NCI-H1930 (cell line): ENCODE measurements at places on chromosomes 4 and X.
A peak's percentile ranks its signal among the peaks of the same experiment; 100 is the strongest.

GRCh38 chrX:37745835-37746217 lies 34.0 kb upstream of the CYBB start:
- DNase-seq, result no peak

DNA sequence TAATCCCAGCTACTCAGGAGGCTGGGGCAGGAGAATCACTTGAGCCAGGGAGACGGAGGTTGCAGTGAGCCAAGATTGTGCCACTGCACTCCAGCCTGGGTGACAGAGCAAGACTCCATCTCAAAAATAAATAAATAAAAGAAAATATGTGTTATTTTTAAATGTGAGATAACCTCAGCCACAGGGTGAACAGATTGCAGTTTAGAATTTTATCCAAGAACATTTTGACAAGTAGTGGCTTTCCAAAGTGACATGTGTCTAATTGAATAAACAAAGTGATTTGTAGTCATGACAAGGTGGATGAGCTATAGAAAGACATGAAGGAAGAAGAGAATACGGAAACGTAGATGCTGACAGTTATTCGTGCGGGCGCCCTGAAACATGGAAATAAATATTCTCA lies 176.1 kb downstream of the DCTD start:
- DNase-seq, result no peak

- DNase-seq, result no peak
These were observed 423.6 kb upstream of the LCORL start for GRCh38 chr4:18445110-18445509.

- DNase-seq, result no peak
These were observed 41.0 kb upstream of the CDKN2AIP start for GRCh38 chr4:183403486-183403885.

- no peak for DNase-seq
These were observed 2.2 kb upstream of the RTL8B start for GRCh38 chrX:135024526-135024925.

DNA sequence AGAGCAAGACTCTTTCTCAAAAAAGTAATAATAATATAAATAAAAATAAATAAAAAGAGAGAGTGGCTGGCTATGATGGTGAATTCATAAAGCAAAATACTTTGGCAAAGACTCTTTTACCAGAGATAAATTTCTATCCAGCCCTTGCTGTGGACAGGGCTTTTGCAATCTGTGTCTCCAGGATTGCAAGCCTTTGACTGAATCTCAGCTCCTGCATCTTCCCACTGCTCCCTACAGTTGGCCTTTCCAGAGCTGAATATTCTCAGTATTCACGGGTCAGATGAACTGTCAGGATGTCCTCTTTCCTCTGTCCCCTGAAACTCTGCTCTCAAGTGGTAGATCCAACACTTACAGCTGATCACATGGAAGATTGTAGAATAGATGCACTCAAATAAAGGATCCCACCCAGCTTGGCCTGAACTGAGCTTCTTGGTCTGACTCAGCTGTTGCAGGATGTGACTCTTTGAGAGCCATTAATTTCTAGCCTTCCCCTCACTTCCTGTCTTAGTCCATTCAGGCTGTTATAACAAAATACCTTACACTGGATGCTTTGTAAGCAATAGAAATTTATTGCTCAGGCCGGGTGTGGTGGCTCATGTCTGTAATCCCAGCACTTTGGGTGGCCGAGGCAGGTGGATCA lies 123.4 kb upstream of the GUCY1A1 start:
- no peak for DNase-seq

DNA sequence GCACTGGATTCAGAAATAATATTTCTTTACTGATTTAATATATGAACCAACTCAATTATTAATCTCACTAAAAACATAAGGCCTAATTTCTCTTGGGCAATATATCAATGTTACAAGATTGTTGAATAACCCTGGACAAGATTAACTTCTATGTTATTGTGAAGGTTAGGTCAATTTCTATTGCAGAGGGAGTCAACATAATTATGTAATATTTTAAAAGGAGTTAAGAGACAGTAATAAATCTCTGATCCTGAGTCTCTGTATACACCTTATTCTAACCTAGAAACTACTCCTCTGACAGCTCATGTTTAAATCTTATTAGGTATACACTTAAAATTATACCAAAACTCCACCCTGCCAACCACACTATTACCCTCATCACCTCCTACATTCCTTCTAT lies 15.1 kb upstream of the GPRIN3 start:
- no peak for DNase-seq

- no peak for DNase-seq
These were observed 94.2 kb downstream of the MAOA start for GRCh38 chrX:43750248-43750676.

- no peak for DNase-seq
These were observed 70.3 kb downstream of the DDX60 start for GRCh38 chr4:168248176-168248710.

DNA sequence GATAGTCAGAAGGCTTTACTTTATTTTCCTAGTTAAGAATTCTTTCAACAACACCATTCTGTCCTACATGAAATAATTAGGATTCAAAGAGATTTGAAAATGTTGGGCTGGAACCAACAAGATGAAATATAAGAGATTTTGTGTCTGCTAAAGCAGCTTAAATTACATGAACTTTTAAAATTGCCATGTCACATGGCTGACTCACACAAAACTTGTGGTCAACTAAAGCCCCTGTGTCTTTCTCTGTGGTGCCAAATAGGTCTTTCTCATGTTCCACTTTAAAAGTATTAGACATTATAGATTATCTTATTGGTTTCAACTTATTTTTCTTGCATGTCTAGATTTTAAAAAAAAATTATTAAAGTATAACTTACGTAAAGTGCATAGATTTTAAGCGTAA lies 60.8 kb upstream of the FHL1 start:
- DNase-seq, result no peak

- DNase-seq, result no peak
These were observed 34.6 kb upstream of the LEF1 start for GRCh38 chr4:108203377-108203776.

- no peak for DNase-seq
These were observed 1.5 kb downstream of the N4BP2 start for GRCh38 chr4:40058121-40058520.

DNA sequence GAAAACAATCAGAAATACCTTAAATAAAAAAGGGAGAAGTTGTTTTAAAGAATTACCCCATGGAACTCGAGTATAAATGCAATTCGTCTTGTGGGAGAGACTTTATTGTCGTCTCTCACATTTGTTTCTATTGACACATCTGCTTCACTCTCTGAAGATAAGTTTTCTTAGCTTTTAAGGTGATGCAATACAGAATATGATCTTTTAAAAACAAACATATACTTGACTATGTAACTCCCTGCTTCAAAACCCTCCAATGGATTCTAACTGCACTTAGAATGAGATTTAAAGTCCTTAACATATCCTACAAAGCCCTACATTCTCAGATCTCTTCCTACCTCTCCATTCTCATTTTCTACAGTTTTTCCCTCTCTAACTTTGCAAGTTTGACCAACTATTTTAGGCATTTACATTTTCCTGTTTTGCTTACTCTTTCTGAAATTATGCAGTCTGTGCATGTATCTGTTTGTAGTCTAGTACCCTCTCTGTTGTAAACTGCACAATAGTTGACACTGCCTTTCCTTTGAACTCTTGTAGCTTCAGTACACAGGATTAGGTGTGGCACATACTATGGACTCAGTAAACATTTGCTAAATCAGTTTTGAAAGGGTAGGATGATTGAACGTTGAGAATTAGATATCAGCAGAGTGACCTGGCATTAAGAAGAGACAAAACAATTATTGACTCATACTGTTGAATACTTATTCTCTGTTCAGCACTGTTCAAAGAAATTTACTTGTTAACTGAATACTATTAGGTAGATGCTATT lies 59.8 kb downstream of the AGTR2 start:
- no peak for DNase-seq

DNA sequence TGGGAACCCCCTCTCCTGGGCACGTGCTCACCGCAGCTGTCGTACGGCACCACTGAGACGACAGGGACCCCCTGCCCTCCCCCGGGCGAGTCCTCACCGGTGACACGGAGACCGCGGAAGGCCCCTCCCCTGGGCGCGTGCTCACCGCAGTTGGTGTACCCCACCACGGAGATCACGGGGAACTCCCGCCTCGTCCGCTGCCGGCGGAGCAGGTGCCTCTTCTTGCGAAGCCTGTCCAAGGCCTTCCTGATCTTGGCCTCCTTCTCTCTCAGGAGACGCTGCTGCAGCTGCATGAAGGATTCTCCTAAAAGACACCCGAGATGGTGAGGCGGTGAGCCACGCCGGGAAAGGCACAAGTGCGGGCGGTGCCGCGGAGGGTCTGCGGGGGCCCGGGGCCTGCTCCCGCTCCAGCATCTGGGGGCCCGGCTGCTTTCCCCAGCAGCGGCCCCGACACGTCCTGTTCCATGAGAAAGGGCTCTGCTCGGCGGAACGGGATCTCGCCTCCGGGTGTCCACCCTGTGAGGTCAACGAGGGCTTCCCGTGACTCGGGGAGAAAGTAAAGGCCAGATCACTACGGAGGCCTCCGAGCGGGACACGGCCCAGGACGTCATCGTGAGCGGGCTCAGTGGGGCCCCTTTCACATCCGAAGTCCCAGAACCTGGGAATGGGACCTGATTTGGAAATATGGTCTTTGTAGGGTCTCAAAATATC lies 5.8 kb downstream of the GTPBP6 start:
- DNase-seq, result no peak

GRCh38 chr4:90128961-90129495 lies 1.8 kb downstream of the CCSER1 start:
- no peak for DNase-seq

- DNase-seq, result no peak
These were observed 320.2 kb upstream of the PRPS2 start for GRCh38 chrX:12471061-12471460.

DNA sequence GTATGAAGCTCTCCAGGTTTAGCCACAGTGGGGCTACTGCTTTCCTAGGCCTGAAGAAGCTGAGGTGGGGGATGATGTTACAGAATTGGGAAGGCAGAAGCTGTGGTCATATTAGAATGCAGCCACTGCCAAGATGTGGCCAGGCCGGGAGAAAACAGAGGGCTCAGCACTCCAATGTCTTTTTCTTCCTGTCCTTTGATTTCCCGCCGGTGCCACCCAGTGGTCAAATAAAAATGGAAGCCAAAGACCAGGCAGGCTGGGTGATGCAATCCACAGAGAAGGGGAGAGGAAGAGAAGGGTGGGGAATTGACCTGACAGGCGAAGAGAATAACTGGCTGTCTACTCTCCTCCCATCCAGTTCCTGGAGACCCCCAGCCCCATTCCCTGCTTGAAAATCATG lies 94.9 kb upstream of the SHISA3 start:
- peak; percentile 7 for DNase-seq

DNA sequence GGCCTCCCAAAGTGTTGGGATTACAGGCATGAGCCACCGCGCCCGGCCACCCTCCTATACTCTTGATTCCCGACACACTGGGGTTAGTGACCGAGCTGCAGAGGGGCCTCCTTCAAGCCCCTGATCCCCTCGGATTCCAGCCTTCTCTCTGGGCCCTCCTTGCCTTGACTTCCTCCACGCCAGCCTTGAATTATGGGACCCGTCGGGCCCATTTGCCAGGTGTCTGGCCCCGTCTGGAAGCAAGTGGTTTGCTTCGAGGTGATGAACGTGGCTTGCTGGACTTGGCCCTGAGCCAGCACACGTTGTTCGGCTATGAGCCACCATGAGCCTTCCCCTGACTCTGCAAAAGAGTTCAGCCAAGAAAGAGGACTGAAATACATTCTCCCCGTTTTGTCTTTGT lies 37.4 kb upstream of the GRPEL1 start:
- DNase-seq, result no peak
